Fibroblast of pulmonary artery (primary cell): ENCODE measurements at places on chromosomes 7 and 10.
A peak's percentile ranks its signal among the peaks of the same experiment; 100 is the strongest.

GRCh38 chr10:72079356-72079755, 9.0 kb downstream of the SPOCK2 start:
- DNase-seq = no peak

DNA sequence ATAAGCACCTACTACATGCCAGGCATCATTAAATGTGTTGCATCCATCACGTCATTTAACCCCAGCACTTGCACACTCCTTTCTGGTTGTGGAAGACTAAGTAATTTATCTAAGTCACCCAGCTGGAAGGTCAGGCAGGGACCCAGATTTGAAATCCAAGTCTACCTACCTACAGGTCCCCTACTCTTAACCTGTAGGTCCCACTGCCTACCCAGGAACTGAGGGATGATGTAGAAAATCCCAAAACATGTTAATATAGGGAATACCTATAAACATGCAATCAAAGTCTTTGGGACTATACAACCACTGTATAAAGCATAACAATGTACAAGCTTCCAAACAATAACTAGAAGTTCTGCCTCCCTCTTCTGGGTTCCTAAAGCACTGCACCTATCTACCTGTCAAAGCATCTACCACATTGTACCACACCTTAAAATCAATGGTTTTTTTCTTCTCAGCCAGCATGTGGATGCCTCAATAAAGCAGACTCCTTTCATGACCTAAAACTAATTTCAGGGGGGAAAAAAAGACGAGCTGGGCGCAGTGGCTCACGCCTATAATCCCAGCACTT, 5.6 kb downstream of the IL6 start:
- peak; percentile 57 for DNase-seq

- no peak for DNase-seq
Observed at GRCh38 chr10:76906256-76906655, 731.4 kb downstream of the KCNMA1 start.

GRCh38 chr7:38574086-38574485, 57.1 kb downstream of the AMPH start:
- DNase-seq = no peak

- DNase-seq = no peak
Observed at GRCh38 chr10:110700947-110701616, 56.9 kb downstream of the RBM20 start.

DNA sequence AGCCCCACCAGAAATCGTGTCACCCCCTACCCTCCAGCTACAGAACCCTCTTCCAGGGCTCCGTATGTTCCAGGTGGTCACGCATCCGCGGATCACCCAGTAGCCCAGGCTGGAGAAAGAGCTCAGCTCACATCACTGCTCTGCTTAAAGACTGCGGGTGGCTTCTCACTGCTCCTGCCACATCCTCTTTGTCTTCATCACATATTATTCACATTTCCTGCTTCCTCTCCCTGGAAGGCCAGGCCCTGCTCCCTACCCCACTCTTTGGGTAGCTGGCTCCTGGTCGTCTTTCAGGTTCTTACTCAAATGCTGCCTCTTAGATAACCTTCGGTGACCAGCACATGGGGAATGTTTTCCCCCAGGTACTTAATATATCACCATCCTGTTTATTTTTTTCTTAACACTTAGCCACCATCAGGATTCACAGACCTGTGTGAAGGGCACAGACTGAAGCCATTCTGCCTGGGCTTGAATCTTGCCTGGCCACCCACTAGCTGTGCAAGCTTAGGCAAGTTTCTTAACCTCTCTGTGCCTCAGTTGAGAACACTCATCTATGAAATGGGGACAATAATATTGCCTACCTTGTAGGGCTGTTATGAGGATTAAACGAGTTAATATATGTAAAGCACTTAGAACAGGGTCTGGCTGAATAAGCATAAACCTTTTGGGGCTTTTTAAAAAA, 307.8 kb downstream of the PRPF18 start:
- peak; percentile 40 for DNase-seq

DNA sequence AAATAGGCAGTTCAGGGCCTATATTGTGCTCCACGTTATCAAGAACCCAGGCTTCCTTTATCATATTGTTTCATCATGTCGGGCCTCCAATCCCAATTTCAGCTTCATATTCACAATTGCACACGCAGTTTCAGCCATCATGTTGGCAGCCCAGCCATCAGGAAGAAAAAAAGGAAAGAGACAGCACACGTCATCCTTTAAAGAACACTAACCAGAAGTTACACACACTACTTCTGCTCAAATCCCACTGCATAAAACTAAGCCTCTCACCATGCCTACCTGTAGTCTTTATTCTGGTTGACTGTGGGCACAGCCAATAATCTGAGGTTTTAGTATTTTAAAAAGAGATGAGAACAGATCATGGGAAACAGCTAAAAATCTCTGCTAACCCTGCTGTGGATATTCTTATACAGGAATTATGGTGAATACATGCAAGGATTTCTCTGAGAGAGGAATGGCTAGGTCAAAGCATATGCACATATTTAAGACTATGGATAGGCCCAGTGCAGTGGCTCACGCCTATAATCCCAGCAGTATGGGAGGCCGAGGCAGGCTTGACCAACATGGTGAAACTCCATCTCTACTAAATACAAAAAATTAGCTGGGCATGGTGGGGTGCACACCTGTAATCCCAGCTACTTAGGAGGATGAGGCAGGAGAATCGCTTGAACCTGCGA, 534.4 kb downstream of the ETV1 start:
- no peak for DNase-seq

DNA sequence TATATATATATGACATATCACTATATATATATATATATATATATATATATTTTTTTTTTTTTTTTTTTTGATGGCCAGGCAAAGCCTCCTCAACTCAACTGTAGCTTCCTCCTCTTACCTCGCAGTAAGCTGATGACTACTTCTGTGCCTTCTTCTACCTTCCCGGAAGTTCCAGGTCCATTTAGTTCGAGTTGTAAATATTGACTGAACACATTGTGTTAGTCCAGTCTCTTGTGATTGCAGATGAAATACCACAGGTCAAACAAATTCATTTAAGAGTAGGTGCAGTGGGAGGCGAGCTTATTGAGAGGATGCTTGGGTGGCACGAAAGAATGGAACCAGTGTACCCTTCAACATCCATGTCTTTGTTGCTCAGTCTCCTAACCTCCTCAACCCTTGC, 144.6 kb downstream of the ST7 start:
- no peak for DNase-seq

GRCh38 chr10:18532881-18533535, 118.4 kb downstream of the NSUN6 start:
- no peak for DNase-seq
